Activated CD4-positive, alpha-beta T cell treated with anti-CD3 and anti-CD28 coated beads, Interleukin-2, Interleukin-6, amounts not matched to agents 100 ng/mL and 50 ng/mL, durations not matched to agents 16 hours and 8 hours (primary cell): ENCODE measurements at places on chromosomes 5 and 9.

DNA sequence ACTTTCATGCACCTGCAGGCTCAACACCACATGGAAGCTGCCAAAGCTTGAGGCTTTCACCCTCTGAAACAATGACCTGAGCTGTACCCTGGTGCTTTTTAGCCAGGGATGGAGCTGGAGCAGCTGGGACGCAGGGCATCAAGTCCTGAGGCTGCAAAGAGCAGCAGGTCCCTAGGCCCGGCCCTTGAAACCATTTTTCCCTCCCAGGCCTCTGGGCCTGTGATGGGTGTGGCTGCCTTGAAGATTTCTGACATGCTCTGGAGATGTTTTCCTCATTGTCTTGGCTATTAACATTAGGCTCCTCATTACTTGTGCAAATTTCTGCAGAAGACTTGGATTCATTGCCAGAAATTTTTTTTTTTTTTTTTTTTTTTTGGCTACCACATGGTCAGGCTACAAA lies 30.3 kb upstream of the GHR start:
- DNase-seq: no peak

DNA sequence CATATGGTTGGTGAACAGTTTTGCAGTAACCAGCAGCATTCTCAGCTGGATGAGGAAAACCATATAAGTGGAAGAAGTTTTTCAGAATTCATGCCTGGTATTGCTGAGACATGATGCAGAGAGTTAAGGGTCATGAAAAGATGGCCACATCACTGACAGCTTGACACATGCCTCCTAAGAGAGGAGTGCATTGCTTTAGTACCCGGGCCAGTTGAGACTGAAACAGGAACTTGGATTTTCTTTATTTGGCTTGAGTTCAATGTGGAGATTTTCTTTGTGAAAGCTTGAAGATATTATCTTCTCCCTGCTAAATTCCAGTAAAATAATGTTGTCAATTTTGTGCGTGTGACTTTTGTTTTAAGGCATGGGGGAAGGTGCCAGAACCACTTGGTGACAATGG lies 35.8 kb downstream of the HACD4 start:
- DNase-seq: no peak

DNA sequence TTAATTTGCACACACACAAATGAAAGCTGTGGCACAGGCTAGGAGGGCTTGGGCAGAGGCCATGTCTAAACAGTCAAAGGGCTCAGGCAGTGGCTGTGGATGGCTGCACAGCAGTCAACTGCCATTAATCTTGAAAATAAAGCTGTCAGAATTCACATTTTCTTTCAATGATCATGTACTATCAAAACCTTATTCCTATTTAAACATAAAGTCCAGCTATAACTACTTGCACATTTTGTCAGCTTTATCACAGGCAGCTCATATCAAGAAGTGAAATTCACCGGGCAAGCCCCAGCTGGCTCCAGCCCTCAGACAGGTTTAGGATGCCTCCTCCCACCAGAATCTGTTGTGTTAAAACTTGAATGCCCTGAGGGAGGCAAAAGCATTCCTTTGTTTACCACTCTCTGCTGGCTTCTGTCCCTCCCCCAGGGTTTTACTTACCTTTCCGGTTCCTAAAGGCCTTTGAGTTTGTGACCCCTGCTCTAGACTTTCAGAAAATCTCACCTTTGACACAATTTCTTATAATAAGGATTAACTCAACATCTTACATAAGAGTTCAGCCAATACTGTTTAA lies 54.9 kb upstream of the GRAMD2B start:
- DNase-seq: no peak

DNA sequence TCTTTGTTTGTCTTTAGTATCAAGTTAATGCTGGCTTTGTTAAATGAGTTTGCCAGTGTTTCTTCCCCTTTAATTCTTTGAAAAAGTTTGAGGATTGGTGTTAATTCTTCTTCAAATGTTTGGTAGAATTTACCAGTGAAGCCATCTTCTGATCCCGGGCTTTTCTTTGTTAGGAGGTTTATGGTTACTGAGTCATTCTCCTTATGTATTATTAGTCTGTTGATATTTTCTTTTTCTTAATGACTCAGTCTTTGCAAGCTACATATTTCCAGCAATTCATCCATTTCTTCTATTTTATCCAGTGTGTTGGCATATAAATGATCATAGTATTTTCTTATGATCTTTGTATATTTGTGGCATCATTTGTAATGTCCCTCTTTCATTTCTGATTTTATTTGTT lies 74.5 kb upstream of the SPINK5 start:
- DNase-seq: no peak

GRCh38 chr9:92029553-92029952 lies 79.5 kb upstream of the ROR2 start:
- no peak for DNase-seq

DNA sequence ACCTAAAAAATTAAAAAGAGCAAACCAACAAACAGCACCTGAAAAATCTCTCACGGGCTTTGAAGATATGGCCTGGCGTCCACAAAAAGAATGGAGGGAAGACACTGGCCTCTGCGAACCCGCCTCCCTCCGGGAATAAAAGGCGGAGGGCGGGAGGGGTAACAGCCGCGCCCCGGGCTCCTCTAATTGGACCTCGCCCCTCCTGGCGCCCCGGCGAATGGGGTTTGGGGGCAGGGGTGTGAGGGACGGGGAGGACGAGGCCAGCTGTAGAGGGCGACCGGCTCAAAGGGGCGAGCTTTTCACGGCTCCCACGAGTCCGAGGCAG lies 753 bp downstream of the FANCC start:
- peak; percentile 64 for DNase-seq

DNA sequence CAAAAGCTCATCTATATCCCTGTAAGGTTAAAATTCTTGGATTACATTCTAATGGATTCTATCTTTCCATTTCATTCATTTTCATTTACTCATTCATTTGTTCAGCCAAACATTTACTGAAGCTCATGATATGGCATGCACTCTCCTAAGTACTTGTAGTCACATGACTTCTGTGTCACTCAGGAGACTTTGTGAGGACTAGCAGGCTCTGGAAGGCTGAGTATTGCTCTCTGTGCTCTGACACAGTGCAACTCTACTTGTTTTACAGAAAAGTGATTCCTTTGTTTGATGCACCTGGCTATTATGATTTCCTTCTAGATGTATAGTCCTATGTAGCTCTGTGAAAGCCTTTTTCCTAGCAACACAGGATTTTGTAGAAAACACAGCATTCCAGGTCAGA lies 53.0 kb downstream of the YIPF5 start:
- DNase-seq: no peak

- no peak for DNase-seq
Observed at GRCh38 chr5:113124265-113124664, 147.7 kb downstream of the DCP2 start.

DNA sequence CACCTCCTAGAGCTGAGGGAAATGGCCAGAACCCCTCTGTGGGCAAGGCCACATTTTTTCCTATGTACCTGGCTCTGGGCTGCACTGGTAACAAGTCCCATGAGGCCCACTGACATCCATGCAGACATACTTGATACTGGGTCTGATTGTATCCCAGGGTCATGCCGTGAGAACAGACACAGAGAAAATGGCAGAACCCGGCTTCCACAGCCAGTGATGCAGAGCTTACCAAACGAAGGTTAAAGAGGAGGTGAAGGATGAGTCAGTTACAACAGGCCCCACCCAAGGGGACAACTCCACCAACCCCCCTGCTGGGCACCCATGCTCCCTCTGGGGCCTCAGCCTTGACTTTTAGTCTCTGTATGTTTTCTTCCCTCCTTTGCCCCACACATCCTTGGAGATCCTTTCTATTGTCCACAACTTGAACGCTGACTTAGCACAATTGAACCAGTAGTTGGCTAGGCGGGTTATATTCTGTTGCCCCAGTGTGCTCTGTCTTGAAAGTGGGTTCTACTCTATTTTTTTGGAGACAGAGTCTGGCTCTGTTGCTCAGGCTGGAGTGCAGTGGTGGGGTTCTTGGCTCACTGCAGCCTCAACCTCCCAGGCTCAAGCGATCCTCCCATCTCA lies 93.5 kb downstream of the DAP start:
- no peak for DNase-seq

DNA sequence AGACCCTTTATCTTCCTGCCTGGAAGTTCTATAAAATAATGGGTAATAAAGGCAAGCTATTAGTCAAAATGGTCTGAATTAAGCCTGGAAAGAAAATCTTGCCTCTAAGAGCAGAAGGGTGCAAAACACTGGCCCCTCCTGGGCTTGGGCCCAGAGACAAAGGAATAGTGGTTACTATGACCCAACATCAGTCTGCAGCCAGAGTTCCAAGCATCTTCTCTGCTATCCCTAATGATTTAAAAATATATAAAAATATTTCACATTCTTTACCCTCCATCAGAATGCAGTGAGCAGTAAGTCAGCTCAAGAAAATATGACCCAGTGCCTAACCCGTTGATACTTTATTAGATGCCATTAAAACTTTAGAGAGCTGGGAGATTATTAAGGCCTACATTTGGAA lies 14.7 kb downstream of the TNFAIP8 start:
- no peak for DNase-seq

GRCh38 chr9:136631038-136632000 lies 31.4 kb upstream of the EGFL7 start:
- peak; percentile 77 for DNase-seq

DNA sequence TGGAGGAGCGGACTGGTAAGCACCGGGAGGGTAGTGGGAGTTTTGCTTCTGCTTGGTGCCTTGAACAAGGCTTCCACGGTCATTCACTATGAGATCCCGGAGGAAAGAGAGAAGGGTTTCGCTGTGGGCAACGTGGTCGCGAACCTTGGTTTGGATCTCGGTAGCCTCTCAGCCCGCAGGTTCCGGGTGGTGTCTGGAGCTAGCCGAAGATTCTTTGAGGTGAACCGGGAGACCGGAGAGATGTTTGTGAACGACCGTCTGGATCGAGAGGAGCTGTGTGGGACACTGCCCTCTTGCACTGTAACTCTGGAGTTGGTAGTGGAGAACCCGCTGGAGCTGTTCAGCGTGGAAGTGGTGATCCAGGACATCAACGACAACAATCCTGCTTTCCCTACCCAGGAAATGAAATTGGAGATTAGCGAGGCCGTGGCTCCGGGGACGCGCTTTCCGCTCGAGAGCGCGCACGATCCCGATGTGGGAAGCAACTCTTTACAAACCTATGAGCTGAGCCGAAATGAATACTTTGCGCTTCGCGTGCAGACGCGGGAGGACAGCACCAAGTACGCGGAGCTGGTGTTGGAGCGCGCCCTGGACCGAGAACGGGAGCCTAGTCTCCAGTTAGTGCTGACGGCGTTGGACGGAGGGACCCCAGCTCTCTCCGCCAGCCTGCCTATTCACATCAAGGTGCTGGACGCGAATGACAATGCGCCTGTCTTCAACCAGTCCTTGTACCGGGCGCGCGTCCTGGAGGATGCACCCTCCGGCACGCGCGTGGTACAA lies 556 bp downstream of the PCDHGC3 start:
- no peak for DNase-seq

DNA sequence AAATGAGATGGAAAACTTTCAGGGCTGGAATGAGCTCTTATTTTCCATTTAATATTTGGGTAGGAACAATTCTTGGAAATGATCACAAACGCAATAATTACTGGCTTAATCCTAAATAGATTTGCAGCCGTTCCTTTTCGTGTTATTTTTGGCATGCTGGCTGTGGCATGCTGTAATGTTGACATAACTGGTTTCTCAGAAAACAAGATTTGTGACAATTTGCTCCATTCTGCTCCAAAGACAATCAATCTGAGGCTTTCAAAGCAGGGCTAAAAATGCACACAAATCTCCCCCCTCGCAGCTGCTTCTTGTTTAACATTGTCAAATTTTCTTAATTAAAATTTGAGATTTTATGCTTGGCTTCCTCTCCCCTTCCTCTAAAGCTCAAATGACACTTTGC lies 151.2 kb downstream of the TTC39B start:
- no peak for DNase-seq

- no peak for DNase-seq
Observed at GRCh38 chr9:2676466-2676865, 40.8 kb upstream of the KCNV2 start.

DNA sequence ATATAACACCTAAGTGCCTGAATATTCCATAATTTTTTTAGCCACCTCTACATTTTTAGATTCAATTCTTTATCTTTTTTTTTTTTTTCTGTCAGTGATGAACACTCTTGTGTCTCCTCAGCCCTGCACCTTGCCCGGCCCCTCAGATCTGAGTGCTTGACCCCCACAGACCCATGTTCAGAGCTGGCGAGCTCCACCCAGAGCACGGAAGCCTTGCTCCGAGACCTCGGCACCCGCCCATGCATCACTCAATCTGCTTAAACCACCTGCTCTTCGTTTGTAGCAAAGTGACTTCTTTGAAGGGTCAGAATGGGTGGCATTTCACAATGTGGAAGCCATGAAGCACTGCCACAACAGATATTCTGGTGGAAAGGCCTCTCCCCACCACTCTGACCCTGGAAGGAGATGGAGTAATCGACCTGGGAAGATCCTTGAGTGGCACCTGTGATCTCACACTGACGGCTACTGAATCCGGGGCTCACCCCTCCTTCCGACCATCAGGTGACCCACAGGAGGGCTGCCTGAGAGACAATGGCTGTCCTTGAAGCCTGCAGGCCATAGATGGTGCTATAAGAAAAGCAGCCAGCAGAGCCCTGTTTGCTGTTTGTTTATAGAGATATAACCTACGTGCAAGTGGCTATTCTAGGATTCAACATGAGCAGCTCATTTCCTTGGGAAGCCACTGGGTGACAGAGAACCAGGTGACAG lies 261.1 kb upstream of the IRX4 start:
- no peak for DNase-seq

DNA sequence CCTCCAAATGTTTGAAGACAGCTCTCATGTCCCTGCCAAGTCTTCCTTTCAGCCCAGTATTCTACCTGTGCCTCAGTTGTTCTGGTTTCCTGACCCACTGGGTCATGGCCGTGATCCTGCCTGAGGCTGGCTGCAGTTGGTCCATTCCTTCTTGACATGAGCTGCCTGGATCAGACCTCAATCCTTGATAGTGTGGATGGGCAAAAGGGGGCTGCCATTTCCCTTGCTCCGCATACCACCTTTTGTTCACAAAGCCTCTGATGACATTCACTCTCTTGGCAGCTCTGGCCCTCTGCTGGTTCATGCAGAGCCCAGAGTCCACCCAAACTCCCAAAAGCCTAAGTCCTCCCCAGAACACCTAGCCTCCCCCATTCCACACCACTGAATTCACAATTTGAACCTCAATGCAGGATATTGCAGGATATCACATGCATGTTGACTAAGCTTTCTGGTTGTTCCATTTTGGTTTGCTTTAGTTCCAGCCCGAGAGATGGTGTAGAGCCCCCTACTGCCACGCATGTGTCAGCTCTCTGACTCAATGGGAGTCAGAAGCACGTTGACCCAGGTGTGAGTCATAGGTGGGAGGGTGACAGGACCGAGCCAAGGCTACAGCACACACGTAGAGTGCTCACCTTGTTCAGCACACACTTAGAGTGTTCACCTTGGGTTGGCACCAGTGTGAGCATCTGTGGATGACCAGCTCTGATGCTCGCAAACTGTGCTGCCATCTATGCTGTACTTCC lies 137.2 kb downstream of the MTX3 start:
- DNase-seq: peak; percentile 21

- no peak for DNase-seq
Observed at GRCh38 chr5:149432376-149432775, 53.3 kb upstream of the IL17B start.
